Mammary epithelial cell (primary cell): ENCODE measurements at places on chromosomes 4 and X.

- DNase-seq: no peak
Observed at GRCh38 chr4:42708625-42709024, 51.7 kb upstream of the ATP8A1 start.

GRCh38 chr4:120865985-120866384, 56.5 kb downstream of the PRDM5 start:
- DNase-seq: peak; percentile 3

DNA sequence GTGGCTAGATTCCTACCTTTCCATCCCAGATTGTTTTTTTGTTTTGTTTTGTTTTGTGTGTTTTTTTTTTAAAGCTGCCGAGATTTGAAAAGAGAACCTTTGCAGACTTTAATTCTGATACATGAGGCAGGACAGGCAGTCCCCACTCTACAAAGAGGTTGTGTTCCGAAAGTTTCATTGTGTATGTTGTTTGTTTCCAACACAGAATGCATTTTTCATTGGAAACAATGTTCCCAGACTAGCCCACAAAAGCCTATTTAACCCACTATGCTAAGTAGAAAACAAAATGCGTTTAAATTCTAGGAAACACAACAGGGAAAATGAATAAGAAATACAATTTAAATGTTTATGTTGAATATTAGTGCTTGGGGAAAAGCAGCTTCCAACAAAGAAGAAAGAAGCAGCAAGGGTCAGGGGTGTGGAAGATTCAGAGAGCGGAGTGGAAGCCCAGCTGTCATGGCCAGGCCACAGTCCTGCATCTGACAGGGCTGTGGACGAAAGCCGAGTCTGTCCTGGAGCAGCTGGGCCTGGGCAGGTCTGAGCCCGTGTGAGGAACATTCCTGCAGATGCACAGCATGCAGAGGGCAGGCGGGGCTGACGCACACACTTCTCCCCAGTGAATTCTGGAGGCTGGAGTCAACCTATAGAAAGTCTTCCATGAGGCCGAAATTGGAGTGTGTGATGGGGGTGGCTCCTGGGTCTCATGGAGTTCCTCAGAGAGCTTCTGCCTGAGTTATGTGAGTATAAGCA, 12.4 kb upstream of the SETD7 start:
- DNase-seq: peak; percentile 70

DNA sequence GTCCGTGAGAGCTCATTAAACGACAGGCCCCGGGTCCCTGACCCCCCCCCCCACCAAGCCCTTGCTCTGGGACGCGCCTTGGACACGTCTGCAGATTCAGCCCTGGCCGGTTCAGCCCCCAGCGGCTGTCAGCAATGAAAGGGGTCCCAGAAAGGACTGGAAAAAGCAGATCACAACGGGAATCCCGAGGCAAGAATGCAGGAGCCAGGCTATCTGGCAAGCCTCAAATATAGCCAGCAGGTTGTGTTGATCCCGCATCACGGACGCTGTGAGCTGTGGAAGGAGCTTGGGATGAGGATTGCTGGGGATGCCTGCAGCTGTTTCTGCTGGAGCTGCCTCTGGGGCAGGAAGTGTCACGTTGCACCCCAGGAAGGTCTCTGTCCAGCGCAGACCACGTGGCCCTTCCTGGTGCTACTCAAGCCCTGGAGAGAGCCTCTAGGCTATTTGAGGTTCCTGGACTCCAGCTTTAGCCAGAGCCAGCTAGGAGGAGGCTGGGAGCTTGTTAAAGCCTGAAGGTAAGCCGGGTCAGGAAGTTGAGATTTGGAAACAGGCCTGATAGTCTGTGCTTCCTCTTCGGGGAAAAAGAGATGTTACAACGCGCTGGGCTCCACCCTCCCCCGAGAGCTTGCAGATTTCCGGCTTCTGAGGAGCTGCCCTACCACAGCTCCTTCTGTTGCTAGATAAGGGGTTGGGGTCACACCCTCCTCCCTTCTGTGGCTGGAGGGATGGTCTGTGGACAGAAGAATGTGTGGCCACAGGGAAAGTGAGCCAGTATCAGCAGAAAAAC, 19.3 kb upstream of the CSF2RA start:
- DNase-seq: no peak

DNA sequence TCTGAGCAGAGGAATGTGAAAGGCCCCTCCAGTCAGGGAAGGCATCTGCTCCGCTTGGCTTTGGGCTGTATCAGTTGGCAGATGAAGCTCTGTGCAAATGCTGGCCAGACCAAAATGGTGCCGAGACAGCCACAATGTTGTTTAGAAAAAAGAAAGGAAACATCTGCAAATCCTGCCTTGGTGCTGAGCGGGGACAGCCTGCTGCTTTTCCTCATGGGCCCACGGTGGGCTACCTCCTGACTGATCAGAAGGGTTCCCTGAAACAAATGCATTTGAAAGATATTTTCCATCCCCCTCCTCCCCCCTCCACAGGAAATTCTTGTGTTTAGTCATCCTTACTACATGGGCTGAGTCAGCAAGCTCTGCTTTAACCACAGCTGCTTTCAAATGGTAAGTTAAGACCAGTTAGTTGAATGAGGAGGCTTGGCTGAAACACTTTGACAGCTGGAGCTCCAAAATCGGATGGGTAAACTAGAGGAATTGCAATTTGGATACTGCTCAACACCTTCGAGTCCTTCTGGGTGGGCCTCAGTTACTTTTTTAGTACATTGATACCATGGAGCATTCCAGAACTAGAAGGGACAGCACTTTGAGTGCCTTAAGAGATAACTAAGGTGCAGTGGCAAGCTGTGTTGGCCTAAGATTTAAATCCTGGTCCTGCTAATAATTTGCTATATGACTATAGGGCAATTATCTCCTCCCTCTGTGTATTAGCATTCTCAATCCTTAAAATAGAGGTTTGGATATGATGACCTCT, 36.0 kb downstream of the PLAC1 start:
- DNase-seq: peak; percentile 77

- DNase-seq: no peak
Observed at GRCh38 chrX:153903991-153904957, at the start of gene AVPR2. TSS of gene AVPR2 (plus strand) at chrX:153904673. CDS start at chrX:153905146, 473 bp downstream.

DNA sequence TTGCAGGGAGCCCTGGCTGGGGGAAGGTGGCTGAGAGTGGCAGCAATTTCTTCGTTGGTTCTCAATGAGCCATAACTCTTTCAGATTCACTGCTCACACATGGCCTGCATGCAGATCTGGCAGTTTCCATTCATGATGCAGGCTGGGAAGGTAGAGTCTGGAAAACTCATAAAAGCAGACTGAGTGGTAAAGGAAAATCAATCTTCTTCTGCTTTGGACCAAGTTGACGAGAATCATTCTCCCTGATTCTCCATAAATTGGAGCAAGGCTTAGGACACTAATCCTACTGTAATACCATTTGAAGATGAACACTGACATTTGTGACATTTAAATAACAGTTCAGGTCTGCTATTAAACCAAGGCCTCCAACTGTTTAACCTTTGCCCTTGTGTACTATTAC, 35.3 kb upstream of the HAND2 start:
- DNase-seq: no peak

DNA sequence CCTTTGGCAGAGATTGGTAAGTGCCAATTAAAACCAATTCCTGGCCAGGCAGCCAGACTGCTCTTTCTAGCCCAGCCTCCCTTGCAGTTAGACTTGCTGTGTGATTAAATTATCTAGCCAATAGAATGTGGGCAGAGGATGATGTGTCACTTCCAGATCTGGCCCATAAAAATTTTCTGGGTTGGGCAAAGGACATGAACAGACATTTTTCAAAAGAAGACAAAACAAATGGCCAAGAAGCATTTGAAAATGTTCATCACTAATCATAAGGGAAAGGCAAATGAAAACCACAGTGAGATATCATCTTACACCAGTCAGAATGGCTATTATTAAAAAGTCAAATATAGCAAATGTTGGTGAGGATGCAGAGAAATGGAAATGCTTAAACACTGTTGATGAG, 71.4 kb upstream of the STIM2 start:
- peak; percentile 42 for DNase-seq

GRCh38 chr4:181166742-181167399, 1076.3 kb upstream of the TENM3 start:
- no peak for DNase-seq

GRCh38 chrX:130443875-130444274, 42.1 kb downstream of the RBMX2 start:
- no peak for DNase-seq

DNA sequence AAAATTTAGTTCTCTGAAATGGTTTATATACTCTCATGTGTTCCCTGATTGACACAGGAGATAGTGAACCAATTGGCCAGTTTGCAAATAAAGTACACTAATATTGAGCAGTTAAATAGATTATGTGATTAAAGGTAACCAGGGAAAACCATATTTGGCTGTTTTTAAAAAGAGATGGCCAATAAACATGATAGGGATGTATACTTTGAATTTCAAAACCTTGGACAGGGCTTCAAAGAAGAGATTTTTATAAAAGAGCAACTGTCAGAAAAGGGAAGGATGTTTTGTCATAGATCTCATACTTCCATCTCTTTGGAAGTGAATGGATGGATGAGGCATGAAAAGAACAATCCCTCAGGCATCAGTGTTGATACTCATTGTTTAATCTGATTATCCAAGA, 825.3 kb downstream of the STIM2 start:
- no peak for DNase-seq

- peak; percentile 69 for DNase-seq
Observed at GRCh38 chr4:106659371-106659770, 290.8 kb upstream of the GIMD1 start.

- no peak for DNase-seq
Observed at GRCh38 chrX:154873329-154873728, 12.8 kb upstream of the F8A1 start.
